ENCODE measurements at places on chromosomes 1 and 21.

GRCh38 chr1:101250656-101251272 is 13.9 kb downstream of the S1PR1 start:
- DNase-seq: no peak

- DNase-seq: peak; percentile 86
Observed at GRCh38 chr1:119453021-119453420, 38.1 kb downstream of the HSD3B2 start.

DNA sequence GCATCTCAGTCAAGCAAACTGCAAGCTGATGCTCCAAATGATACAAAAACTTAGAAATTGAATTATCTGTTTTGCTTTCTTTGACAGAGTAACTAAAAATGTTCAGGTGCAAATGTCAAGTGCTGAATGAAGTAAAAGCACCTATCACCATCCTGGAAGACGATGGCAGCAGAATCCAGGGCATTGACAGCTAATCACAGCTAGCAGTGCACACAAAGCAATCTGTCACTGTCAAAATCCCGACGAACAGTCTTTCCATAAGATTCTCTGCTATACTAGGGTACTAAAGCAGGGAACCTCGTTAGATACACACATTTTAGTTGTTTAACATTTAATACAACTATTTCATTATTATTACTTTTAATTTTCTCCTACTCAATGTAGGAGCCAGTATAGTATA is 233.3 kb downstream of the BRINP3 start:
- no peak for DNase-seq

- no peak for DNase-seq
Observed at GRCh38 chr1:32020339-32020738, 6.7 kb downstream of the KHDRBS1 start.

DNA sequence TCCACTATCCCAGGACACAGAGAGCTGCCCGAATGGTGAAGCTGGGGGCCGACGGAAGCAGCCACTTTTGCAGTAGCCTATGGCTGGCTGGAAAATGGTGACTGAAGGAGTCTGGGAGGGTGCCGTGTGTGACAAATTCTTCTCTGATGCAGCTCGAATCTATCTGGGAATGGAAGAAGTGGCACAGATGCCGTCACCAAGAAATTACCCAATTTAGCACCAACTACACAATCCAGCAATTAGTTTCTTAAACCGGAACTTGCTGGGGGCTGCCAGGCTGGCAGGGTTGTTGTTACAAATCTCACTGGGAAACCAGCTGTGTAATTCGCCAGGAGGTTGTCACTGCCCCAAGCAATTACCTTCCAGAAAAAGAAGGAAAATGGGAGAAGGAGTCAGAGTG is 18.0 kb downstream of the DLGAP3 start:
- no peak for DNase-seq

- DNase-seq: no peak
Observed at GRCh38 chr1:151920149-151920548, 10.8 kb upstream of the THEM4 start.

GRCh38 chr1:18341291-18342069 is 139.2 kb upstream of the KLHDC7A start:
- no peak for DNase-seq
